NCI-H748 treated with DMSO at 0.1 percent for 48 hours (cell line): ENCODE measurements at places on chromosomes 7 and 10.

DNA sequence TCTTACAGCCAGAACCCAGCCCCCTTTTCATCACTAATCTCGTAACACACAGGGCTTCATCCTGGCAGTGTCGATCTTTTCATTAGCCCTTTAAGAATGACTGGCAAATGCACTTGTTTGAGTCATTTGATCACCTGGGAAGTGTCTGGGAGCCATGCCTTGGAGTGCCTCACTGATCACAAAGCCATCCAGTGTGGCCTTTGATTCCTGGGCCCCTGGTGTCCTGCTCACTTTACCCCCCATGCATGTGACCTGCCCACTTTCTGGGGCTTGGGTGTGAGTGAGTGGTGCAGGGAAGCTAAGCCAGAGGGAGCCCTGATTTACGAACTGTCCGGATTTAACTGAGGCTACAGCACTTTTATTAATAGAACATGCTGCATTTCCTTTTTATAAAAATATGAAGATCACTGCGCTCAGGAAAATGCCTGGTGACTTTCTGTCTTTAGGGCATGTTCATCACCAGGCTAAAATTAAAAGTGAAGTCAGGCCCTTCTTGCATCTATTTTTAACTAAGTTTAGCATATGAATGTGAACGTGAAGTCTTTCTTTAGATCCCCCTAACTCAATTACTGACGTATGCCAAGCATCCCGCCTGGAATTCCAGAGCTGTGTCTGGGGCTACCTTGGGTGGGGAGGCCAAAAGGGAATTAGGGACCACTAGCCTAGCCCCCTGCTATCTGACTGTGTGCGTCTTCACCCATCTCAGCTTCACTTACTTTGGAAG, 23.6 kb downstream of the RBM20 start:
- no peak for DNase-seq

GRCh38 chr7:149871576-149871975, 2.2 kb upstream of the ATP6V0E2 start:
- DNase-seq, result no peak

- no peak for DNase-seq
These were observed 19.6 kb downstream of the LRRC27 start for GRCh38 chr10:132351611-132352010.

DNA sequence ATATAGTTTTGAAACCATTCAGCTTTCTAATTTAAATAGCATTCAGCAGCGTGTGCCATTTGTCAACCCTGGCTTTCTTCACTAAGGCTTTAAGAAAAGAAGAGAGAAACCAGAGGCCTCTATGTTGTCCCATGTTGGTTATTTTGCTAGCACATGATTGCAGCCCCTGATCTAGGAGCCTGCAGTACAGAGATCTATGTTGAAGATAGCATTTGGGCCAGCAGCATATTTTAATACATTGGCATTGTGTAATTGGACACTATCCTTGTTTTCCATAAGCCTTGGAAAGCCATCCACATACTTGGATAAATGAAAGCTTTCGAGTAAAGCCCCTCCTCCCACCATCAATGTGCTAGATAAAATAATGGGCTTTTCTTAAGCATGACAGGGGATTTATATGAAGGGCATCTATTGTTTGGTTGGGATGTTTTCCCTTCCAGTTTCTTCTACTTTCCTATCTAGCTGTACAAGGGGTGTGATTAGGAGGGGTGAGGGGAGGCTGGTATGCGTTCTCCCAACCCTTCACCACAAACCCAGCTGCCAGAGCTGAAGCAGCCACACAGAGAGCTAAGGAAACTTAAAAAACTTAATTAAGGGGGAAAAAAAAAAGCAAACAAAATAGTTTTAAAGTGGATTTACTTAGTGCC, 23.1 kb upstream of the SDHAF3 start:
- no peak for DNase-seq

- DNase-seq, result no peak
These were observed 232.4 kb upstream of the MYO3A start for GRCh38 chr10:25701652-25702051.

DNA sequence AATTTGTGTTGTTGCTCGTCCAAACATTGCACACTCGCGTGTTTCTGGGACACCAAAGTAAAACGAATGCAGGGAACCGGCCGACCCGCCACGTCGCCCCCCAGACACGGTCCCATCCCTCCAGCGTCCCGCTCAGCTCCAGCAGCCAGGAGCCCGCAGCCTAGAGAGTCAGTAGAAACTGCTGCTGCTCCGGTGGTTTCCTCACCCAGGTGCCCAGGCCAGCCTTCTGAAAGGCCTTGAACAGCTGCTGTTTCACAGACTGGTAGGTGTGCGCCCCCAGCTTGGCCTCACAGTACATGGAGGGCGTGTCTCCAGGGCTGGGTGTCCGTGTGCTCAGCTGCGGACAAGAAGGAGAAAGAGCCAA, 126.8 kb downstream of the WDR37 start:
- no peak for DNase-seq

DNA sequence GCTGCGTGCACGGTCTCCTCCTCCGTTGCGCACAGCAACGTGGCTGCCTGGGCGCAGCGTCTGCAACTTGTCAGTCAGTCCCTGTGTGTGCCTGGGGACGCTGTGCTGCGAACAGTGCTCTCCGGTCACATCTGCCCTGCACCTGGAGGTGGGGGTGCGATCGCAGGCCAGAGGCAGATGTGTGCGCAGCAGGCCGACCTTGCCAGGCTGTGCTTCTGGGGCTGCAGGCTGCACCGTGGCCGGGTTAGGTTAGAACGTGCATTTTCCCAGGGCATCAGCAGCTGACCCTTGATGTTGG, 8.2 kb upstream of the GET4 start:
- DNase-seq, result no peak

DNA sequence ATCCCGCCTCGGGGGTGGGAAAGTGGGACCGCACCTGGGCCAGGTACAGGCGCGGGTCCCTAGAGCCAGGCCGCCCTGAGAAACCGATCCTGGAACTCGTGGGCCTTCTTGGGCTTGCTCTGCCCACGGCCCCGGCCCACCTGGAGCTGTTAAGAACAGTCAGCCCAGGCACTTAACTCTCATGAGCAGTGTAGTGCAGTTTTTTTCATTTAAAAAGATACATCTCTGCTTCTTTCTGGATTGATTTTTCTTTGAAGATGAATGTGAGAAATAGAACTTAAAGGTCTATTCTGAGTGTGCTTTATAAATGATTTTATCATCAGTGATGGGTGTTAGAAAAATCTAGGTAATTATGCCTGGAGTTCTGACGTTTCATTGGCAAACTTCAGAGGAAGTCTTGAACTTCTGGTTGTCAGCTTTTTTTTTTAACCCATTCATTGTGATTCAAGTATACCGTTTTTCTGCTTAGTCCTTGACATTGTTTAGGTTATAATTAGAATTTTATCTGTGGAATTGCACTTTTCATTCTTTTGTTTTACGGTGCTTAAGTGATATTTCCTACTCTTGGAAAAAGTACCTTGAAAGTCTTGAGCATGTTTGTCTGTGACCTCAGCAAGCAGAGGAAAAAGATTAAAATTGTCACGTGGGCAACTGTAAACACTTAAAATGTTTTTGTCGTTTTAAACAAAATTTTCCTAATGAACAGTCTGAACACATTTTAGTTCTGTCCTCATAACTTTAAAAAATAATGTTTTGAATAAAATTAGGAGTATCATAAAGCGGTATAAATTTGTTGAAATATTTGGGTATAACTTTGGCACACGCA, 906 bp downstream of the CDK1 start:
- DNase-seq, result no peak

DNA sequence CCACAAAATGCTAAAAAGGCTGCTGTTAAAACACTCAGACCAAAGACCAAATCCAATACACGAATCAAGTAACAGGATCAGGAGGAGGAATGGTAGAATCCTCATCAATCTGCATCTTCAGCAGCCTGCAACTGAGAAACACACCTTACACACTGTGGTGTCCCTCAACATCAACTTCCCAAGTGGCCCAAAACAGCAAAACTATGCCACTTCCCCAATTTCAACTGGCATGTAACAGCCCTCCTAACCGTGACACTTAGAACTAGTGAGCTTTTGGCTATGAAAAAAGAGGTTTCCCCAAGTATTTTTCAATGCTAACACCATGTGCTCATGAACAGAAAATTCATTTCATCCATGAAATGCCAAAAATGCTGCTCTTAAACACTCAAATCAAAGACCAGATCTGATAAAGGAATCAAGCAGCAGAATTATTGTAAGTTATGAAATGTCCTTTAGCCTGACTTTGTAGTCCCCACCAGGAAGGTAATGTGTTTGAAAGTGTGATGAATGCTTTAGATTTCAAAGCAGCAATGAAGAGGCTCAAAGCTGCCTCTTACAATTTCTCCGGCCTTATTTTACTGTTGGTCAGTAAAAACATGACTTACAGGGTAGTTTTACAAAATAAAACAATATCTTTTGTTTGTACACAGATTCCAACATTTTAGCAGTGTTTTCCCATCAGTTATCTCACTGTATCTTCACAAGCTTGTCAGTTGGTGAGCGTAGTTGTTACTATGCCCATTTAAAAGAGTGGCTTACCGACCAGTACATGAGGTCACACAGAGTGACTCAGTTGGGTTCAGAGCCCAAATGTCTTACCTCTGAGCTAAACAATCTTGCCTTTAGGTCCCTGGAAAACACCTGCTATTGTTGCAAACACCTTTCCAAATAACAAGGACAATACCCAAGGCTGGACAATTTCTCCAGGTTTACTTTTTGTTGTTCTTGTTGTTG, 65.7 kb upstream of the ASAH2 start:
- no peak for DNase-seq

- DNase-seq, result no peak
These were observed 825 bp downstream of the FEZF1 start for GRCh38 chr7:122303531-122304318.

DNA sequence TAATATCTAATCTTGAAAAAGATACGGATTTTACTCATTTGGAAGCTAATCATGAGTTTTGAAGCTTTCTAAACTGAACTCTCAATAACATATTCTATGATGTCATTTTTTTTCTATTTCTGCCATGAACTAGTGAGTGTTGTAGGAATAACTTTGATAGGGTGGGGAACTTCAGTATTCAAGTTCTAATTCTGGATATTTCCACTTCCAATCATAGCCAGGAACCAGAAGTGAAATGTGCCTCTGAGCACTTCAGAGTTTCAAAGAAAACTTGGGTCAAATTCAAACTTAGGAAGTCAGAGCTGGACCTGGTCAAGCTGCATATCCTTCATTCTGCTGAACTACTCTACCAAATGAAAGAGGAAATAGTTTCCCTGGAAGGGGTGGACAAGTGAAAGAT, 847 bp downstream of the AGMO start:
- no peak for DNase-seq

DNA sequence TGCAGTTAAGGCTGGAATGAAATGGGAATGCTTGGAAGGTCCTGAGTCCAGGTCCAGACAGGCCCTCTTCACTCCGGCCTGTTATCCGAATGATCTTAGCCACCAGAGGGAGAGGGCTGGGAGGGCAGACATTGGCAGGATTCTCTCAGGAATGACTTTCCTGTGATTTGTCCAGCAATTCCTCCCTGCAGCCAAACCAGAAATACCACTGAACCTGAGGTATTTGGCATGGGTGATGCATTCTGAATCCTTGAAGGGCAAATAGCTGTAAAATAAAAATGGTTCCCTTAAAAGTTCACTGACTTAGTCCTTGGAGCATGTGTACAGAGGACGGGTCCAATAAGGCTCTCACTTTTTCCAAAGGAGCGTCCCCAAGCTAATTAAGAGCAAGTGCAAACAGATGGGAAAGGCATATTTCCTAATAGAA, 77.5 kb upstream of the HABP2 start:
- no peak for DNase-seq

DNA sequence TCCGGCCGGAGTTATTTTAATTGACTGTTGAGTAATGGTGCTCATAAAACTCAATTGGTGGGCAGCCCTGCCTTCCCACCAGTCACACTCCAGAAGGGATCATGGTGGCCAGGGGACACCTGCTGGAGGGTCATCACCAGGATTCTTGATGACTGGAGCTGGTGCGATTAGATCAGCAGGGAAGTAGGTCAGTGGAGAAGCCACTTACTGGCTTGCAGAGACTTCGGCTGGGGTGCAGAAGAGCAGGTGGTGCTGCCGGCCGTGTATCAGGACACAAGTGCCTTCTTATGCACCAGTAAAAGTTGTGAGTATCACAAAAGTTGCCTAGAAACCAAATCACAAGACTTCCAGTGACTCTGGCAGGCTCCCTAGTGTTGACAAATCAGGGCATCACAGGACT, 82.6 kb upstream of the CHCHD3 start:
- DNase-seq, result no peak

- DNase-seq, result no peak
These were observed 5.5 kb upstream of the LIPN start for GRCh38 chr10:88754287-88754686.

DNA sequence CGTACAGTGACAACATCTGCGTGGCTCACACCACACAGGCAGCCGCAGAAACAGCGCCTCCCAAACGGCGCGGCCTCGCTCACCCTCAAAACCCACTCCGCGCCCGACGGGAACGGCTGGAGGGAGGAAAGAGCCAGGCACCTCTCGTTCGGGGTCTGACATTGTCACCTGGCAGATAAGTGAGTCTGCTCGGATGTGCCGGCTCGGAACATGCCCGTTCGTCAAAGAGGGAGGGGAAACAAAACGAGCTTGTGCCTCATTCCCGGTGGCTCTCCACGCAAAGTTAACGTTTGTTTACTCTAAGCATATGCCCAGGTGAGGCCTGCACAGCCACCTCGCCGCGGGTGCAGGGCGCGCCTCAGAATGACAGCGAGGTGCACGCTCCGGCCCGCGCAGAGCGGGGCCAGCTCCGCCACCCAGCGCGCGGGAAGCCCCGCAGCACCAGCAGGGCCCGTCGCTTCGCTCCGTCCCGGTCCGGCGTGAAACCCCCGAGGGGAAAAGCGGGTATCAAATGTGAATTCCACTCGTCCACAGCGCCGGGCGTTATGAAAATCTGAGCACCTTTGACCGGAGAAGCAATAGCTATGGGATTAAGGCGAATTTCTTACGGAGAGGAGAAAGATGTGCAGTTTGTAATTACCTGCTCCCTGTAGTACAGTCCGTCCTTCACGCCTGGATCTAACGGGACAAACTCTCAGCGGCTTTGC, 13.1 kb downstream of the CNPY1 start:
- peak; percentile 28 for DNase-seq

GRCh38 chr10:18523025-18523424, 128.4 kb downstream of the NSUN6 start:
- DNase-seq, result no peak

DNA sequence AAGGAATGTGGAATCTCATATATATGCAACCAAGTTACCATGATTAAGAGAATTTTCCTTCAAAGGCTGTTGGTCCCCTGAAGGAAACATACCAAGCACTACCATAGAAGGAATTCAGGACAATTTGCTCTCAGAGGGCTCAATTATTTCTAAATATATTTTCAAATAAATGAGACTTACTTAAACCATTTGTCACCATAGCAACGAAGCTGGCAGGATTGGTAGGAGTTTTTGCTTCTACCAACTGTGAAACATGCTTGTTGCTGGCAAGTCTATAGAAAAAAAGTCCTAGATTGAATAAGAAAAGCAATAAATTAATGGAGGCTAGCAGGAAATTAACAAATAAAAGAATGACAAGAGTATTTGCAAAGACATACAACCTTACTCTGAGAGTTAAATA, 156.9 kb upstream of the NPSR1 start:
- no peak for DNase-seq

- peak; percentile 49 for DNase-seq
These were observed 52.8 kb downstream of the NRF1 start for GRCh38 chr7:129664029-129665012.
